Spinal cord (tissue), 10 donors: ENCODE measurements at places on chromosomes 6 and 20. TPM values are rescaled to one million over a fixed set of nuclear protein-coding genes. Genes with fewer than 3 reads are reported as not detected.

GRCh38 chr6:124868481-124868880 lies 93.8 kb upstream of the RNF217 start:
- no peaks in the 10 kb centered on the region for H3K4me1 ChIP-seq
- H3K27me3 ChIP-seq, result no peaks in the 10 kb centered on the region
- no peak overlapping the region for H3K27ac ChIP-seq
- no peaks in the 10 kb centered on the region for H3K36me3 ChIP-seq
- DNase-seq, result no peak

DNA sequence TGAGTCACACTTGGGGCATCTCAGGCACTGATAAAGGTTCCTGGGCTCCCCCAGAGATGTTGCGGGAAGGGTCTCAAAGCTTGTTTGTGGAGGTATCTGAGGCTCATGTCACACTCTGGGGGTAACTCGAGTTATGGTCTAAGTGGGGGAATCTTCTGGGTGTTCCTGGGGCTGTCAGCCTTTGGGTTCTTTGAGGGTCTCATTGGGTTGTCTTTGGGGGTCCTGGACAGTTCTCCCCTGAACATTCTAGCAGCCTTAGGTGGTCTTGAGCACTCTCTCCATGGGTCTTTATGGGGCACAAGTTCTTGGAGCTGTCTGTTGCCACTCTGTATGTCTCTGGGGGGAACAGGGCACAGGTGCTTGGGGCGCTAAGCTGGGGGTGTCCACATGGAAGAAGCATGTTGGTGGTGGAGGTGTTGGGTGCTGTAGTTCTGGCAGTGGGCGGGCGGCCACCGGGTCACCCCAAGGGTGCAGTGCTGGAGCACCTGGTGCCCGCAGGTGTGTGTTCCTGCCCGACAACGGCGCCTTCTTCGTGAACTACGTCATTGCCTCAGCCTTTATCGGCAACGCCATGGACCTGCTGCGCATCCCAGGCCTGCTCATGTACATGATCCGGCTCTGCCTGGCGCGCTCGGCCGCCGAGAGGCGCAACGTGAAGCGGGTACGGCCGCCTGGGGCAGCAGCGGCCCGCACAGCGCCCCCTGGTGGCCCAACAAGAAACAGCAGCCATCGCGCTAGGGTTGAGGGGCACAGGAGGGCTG lies 7.1 kb upstream of the CAPN11 start:
- DNase-seq, result peak; percentile 25
- H3K4me1 ChIP-seq, result peaks cover 3% of the 10 kb centered on the region
- no peak overlapping the region for H3K4me3 ChIP-seq
- no peaks in the 10 kb centered on the region for H3K27me3 ChIP-seq
- H3K27ac ChIP-seq, result no peak overlapping the region

- H3K4me1 ChIP-seq, result no peaks in the 10 kb centered on the region
- H3K27me3 ChIP-seq, result no peaks in the 10 kb centered on the region
- H3K27ac ChIP-seq, result no peak overlapping the region
Measured at GRCh38 chr6:122122202-122122601, 277.2 kb upstream of the HSF2 start.

DNA sequence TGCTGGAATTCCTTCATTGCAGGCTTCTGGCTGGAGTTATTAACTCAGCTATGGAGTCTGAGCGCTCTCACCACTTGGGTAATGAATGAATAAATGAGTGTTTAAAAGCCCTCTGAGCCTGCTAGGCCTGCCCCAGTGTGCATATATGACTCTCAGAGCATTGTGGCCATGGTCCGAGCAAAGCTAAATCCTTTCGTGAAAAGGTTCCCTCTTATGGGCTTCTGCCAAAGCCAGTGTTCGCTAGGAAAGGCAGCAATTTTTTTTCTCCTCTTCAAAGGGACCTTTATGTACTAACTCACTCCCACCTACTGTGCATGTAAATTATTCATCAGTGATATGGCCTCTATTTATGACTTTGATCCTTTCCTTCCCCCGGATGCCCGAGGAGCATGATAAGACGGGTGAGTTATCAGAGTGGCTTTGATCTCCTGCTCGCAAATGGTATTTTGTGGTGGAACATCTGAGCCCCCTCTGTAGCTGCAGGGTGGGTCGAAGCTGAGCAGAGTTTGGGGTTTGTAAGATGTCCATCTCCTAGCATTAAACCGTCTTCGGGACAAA lies 88.6 kb downstream of the LINC00237 start:
- H3K36me3 ChIP-seq, result no peaks in the 10 kb centered on the region
- H3K4me3 ChIP-seq, result no peak overlapping the region
- no peak for DNase-seq
- peaks cover 13% of the 10 kb centered on the region for H3K4me1 ChIP-seq

DNA sequence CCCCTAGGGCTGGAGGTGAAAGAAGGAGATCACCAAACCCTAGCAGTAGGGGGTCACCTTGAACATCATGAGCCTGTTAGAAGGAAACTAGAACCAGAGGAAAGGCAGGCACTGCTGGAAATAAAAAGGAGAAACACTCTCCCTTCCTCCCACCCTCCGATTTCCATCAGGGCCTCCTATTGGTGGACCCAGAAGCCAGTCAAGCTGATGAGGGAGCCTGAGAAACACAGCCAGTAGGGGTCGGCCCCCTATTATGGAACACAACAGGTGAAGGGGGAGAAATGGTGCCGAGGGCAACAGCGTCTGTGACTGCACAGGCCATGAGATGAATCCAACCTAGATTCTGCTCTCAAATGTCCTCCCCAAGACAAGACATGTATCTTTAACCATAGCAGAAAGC lies 156.1 kb upstream of the LRFN2 start:
- no peak overlapping the region for H3K27ac ChIP-seq
- no peaks in the 10 kb centered on the region for H3K36me3 ChIP-seq
- H3K4me3 ChIP-seq, result no peak overlapping the region
- no peak for DNase-seq
- no peaks in the 10 kb centered on the region for H3K4me1 ChIP-seq
- H3K27me3 ChIP-seq, result no peaks in the 10 kb centered on the region

DNA sequence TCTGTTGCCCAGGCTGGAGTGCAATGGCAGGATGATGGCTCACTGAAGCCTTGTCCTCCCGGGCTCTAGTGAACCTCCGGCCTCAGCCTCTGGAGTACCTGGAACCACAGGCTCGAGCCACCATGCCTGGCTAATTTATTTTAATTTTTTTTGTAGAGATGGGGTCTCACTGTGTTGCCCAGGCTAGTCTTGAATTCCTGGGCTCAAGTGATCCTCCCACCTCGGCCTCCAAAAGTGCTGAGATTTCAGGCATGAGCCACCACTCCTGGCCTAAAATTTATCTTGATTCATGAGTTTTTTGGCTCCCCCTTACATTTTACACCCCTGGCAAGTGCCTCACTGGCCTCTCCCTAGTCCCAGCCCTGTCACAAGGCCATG lies 2.5 kb upstream of the SLC29A1 start:
- peaks cover 73% of the 10 kb centered on the region for H3K4me1 ChIP-seq
- no peaks in the 10 kb centered on the region for H3K36me3 ChIP-seq
- no peak for DNase-seq
- H3K4me3 ChIP-seq, result no peak overlapping the region

- no peak overlapping the region for H3K4me3 ChIP-seq
- H3K27me3 ChIP-seq, result no peaks in the 10 kb centered on the region
- no peaks in the 10 kb centered on the region for H3K36me3 ChIP-seq
- H3K4me1 ChIP-seq, result no peaks in the 10 kb centered on the region
Measured at GRCh38 chr6:6984585-6985366, 123.0 kb upstream of the RREB1 start.

- peaks cover 39% of the 10 kb centered on the region for H3K4me1 ChIP-seq
- H3K27ac ChIP-seq, result no peak within 1 kb of the TSS
- DNase-seq, result no peak
- H3K27me3 ChIP-seq, result no peaks in the 10 kb centered on the region
- H3K36me3 ChIP-seq, result no peaks in the 10 kb centered on the region
Measured at GRCh38 chr6:33746651-33747100, at the start of gene IP6K3. IP6K3 (minus strand) TSS chr6:33746905; CDS start chr6:33735476, 11,429 bp downstream.

DNA sequence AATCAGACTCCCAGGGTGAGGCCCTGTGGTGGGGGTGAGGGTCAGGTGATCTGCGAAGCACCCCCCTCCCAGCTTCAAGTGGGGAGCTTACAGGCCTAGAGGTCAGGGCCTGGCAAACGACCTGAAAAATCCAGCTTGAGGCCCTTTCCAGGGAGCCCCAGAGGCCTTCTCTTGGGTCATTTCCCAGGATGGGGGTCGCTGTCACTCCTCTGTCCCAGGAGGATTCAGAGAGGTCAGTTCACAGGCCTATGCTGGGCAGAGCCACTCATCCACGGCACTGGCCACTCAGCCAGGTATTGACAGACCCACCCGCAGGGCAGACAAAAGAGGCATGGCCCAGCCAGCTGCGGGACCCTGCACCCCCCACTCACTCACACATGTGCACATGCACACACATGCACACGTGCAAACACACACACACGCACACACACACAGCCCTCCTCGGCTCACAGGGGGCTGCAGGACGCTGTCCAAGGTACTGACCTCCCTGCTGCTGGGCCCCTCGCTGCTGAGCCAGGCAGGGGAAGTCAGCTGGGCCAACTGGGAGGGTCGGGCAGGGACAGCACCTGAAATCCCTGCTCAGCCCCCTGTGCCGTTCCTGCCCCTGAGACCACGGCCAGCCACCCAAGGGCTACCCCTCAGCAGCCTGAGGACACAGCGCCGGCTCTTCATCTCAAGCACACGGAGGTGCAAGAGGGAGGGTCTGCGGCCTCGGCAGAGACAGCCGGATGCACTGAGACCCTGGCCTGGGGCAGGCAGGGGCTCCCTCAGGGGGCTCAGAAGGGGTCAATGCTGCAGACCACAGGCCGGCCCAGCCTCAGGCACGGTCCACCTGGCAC lies 113.8 kb downstream of the TAF4 start:
- peaks cover 4% of the 10 kb centered on the region for H3K4me1 ChIP-seq
- no peak overlapping the region for H3K27ac ChIP-seq
- peaks cover 2% of the 10 kb centered on the region for H3K27me3 ChIP-seq
- H3K4me3 ChIP-seq, result no peak overlapping the region

- peaks cover 9% of the 10 kb centered on the region for H3K4me1 ChIP-seq
- H3K36me3 ChIP-seq, result no peaks in the 10 kb centered on the region
- H3K4me3 ChIP-seq, result no peak overlapping the region
- no peaks in the 10 kb centered on the region for H3K27me3 ChIP-seq
- no peak for DNase-seq
Measured at GRCh38 chr20:51512645-51513044, 29.9 kb downstream of the NFATC2 start.

DNA sequence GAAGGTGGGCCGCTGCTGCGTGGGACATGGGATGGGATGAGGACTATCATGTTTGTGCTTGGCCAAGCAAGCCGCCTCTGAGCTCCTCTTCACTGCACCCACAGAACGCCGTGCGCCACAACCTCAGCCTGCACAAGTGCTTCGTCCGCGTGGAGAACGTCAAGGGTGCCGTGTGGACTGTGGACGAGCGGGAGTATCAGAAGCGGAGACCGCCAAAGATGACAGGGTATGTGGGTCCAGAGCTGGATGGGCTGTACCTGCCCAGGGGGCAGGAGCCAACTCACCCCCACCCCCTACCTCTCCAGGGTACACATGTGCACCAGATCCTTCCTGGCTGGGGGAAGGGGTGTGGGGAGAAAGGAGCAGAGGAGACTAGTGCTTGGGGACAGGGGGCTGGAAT lies 43.5 kb upstream of the MDFI start:
- peaks cover 5% of the 10 kb centered on the region for H3K27me3 ChIP-seq
- H3K4me3 ChIP-seq, result no peak overlapping the region
- DNase-seq, result no peak
- H3K27ac ChIP-seq, result no peak overlapping the region

DNA sequence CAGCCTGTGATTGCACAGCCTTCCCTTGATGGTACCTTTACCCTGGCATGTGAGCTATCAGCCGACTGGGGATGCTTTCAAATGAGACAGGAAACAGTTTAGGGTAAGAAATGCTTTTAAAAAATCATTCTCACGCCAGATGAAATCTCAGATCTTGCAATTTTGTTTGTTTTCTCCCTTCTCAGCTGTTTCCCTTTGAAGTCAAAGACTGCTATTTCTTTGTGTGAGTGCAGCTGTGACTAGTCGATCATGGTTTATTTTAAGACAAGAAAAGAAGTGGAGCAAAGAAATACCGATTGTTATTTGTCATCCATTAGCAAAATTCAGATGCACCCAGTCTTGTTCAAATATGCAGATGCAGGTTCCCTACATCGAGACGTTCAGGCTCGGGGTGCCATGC lies 489.7 kb downstream of the QKI start:
- no peak overlapping the region for H3K4me3 ChIP-seq
- DNase-seq, result peak; percentile 43
- H3K27ac ChIP-seq, result peak overlapping the region; percentile 57
- H3K36me3 ChIP-seq, result no peaks in the 10 kb centered on the region
- H3K4me1 ChIP-seq, result peaks cover 11% of the 10 kb centered on the region
- H3K27me3 ChIP-seq, result no peaks in the 10 kb centered on the region

DNA sequence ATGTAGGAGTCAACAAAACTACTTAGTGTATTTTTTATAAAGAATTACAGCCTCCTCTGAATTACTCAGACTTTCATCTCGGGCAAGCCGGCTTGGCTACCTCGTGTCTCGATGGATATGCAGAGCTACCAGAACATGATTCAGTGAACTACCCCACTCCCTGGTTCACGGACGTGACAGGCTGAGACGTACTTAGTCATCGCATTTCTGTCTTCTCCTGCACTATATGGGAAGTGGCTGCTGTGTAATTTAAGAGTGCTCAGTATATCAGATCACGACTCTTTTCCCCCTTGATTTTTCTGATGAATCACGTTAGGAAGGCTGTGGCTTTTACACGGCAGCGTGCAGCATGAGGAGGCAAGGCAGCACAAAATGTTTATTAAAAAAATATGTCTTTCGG lies 302.7 kb upstream of the ZFP64 start:
- H3K27me3 ChIP-seq, result no peaks in the 10 kb centered on the region
- no peaks in the 10 kb centered on the region for H3K36me3 ChIP-seq
- DNase-seq, result peak; percentile 66
- peaks cover 3% of the 10 kb centered on the region for H3K4me1 ChIP-seq
- H3K27ac ChIP-seq, result no peak overlapping the region
- H3K4me3 ChIP-seq, result no peak overlapping the region

DNA sequence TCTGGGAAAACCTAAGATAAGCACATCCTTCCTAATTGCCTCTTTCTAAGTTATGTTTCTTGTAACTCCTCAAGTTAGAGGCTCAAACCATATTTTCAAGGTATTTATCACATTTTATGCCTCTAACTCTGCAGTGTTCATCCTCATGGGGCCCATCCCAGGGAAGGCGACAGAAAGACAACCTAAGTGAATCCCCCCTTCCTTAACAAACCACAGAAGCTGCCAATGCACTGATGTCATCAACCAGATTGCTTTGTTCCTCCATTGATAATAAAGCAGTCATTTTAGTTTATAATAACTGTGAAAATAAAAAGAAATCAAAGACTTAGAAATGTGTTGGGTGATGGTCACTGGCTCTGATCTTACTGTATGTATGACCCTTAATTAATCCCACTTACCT lies 119.5 kb upstream of the TCF21 start:
- no peaks in the 10 kb centered on the region for H3K27me3 ChIP-seq
- H3K36me3 ChIP-seq, result no peaks in the 10 kb centered on the region
- no peak for DNase-seq
- H3K4me3 ChIP-seq, result no peak overlapping the region
- H3K4me1 ChIP-seq, result no peaks in the 10 kb centered on the region
- H3K27ac ChIP-seq, result no peak overlapping the region

- no peak for DNase-seq
- no peak overlapping the region for H3K4me3 ChIP-seq
- peak overlapping the region; percentile 51 for H3K27ac ChIP-seq
- no peaks in the 10 kb centered on the region for H3K27me3 ChIP-seq
- H3K36me3 ChIP-seq, result no peaks in the 10 kb centered on the region
- H3K4me1 ChIP-seq, result peaks cover 4% of the 10 kb centered on the region
Measured at GRCh38 chr6:16849280-16849987, 88.2 kb upstream of the ATXN1 start.

- DNase-seq, result no peak
- H3K4me3 ChIP-seq, result no peak overlapping the region
- H3K27ac ChIP-seq, result no peak overlapping the region
- H3K27me3 ChIP-seq, result no peaks in the 10 kb centered on the region
- no peaks in the 10 kb centered on the region for H3K36me3 ChIP-seq
Measured at GRCh38 chr6:137423451-137424168, 70.6 kb downstream of the OLIG3 start.

LCA5 gene
- 6.7 TPM for polyA plus RNA-seq

MACROD2 gene
- 21.4 TPM for polyA plus RNA-seq

NKAIN4 gene
- polyA plus RNA-seq, result 153 TPM

CYP21A2 gene
- 2.7 TPM for polyA plus RNA-seq
